ENCODE measurements at places on chromosomes 2 and 18.
A peak's percentile ranks its signal among the peaks of the same experiment; 100 is the strongest.

GRCh38 chr2:71691747-71692441, 238.5 kb downstream of the DYSF start:
- DNase-seq = no peak

- DNase-seq = peak; percentile 67
Measured at GRCh38 chr2:218387369-218388194, 5.5 kb downstream of the SLC11A1 start.

DNA sequence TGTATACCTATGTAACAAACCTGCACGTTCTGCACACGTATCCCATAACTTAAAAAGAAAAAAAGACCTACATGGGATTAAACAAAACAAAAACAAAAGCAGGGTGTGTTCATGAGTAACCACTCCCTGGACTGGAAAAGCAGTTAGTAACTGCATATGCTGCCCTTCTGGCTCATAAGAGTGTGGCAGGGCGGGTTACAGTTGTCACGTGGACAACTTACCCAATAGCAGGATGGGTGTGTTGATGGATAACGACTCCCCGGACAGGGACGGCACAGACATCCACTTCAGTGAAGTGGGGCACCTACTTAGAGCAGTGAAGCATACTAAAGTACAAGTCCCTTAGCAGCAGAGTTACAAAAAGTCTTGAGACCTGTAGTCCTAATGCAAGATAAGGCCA, 136.7 kb downstream of the CCBE1 start:
- no peak for DNase-seq

- DNase-seq = peak; percentile 86
Measured at GRCh38 chr2:170812710-170813600, 3.7 kb upstream of the GAD1 start.

DNA sequence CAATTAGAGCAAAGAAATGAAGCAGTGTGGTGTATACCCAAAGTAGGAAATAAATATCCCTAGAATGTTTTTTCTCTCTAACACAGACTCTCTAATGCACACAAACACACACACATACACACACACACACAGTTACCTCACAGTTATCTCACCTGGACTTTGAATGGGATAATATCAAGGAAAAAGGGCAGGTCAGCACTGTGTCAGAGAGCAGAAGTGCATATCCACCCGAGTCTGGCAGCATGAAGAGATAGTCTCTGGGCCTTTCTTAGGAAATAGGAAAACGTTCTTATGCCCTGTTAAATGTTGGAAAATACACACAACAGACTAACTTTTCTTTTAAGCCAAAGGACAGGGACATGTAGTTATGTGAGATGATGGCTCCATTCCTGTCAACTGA, 162.0 kb downstream of the COL6A3 start:
- no peak for DNase-seq

- DNase-seq = no peak
Measured at GRCh38 chr2:230267059-230267458, 41.5 kb downstream of the SP140 start.

DNA sequence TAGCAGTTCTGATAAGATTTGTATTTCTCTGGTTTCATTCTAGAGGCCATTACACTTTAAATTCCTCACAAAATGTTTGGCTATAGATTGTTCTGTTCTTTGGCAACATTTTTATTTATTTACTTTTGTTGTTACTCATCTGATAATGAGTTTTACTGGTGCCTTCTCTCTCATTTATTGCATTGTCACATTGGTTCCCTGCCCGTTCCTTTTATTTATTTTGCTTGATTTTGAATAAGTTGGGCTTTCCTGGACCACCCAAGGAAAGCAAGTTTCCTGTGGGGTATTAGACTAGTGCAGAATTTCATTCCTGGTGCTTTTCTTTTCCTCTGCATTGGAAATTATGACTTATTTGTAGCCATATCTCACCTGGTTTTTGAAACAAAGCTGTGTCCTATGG, 232.0 kb downstream of the SOCS6 start:
- no peak for DNase-seq

DNA sequence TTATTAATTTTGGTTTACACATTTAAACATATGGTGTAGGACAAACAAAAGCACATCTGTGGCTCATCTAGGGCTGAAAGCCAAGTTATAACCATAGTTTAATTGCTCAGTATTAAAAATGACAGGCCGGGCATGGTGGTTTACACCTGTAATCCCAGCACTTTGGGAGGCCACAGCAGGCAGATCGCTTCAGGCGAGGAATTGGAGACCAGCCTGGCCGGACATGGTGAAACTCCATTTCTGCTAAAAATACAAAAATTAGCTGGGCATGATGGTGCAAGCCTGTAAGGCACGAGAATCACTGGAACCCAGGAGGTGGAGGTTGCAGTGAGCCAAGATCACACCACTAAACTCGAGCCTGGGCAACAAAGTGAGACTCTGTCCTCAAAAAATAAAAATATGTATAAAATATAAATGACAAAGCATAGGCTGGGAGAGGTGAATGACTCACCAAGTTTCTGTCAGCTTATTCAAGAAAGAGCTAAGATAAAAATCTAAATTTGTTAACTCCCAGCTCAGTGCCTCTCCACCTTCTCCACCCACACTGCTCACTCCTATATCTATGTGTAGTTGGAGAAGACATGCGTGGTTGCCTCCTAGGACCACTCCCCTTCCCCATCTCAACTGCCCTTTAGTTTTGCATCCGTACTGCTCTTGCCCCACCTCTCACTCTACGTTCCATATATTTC, 79.2 kb upstream of the PID1 start:
- no peak for DNase-seq
